Activated effector memory CD4-positive, alpha-beta T cell treated with anti-CD3 and anti-CD28 coated beads, Interleukin-2, amount 50 U/mL, for 16 hours (primary cell): ENCODE measurements at places on chromosomes 13 and 19.

DNA sequence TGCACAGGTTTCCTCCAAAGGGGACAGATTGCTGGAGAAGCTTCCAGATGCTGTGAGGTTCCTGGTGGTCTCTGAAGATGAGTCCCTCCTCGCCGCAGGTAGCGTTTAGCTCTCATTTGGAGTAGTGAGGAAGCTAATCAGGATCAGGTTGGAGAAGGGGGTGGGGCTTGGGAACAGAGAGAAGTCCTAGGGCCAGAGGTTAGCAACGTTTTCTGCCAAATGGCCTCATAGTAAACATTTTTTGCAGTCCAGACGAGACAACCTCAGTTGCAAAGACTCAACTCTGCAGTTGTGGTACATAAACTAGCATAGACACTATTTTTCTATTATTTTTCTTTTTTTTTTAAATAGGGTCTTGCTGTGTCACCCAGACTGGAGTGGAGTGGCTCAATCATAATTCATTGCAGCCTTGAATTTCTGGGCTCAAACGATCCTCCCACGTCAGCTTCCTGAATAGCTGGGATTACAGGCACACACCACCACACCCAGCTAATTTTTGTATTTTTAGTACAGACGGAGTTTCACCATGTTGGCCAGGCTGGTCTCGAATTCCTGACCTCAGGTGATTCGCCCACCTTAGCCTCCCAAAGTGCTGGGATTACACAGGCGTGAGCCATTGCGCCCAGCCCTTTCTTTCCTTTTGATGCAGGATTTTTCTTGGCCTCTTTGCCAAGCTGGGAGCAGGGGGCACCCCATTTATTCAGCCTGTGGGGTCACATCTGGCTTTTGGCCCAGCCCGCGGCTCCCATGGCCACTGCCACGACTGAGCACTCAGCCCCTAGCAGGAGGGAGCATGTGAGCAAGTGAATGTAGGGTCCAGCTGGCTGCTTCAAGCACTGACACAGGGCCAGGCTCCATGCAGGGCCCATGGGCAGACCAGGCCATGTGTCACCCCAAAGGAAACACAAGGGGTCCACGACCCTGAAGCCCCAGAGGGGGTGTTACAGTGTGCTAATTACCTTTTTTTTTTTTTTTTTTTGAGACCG lies 34.4 kb upstream of the SIN3B start:
- no peak for DNase-seq

DNA sequence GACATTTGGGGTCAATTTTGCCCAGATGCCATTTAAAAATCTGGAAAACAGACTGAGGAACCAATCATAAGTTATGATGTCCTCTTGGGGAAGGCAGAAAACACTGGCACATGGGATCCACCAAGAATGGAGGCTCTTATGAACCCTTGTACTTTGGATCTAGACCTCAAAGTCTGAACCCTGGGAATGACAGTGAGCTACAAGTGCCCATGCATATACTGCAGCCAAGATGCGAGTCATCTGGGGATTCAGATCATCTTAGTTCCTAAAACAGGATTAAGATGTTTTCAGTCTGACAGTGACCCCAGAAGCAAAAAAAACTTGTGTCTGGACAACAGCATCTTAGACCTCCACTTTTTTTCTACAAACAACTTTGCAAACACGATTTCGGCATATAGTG lies 100.2 kb upstream of the SIAH3 start:
- DNase-seq = no peak

GRCh38 chr19:22545751-22546150 lies 88.4 kb upstream of the ZNF492 start:
- peak; percentile 65 for DNase-seq

DNA sequence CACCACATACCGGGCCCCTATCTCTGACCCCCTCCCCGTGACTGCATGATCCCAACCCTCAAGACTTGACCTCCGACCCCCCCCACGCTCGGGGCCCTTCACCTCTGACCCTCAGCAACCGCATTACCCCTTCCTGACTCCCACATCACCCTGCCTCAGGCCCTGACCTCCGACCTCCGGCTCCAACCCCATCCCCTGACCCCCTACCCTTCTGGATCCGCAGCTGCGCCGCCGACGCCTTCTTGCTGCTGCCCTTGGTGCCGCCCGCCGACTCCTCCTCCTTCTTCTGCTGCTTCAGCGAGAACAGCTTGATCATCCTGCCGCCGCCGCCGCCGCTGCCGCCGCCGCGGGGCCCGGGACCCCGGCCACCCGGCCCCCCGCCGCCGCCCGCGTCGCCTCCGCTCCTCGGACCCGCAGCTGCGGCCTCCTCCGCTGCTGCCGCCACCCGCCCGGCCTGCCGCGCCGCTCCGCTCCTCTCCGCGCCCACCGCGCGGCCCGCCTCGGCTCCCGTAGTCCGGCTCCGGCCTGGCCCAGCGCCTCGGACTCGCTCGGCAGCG lies at the start of gene UBE2M:
TSS of gene UBE2M (minus strand) at position 546 of the 557 bp plus-strand sequence. CDS start at position 316, 230 bp downstream.
- peak; percentile 87 for DNase-seq

DNA sequence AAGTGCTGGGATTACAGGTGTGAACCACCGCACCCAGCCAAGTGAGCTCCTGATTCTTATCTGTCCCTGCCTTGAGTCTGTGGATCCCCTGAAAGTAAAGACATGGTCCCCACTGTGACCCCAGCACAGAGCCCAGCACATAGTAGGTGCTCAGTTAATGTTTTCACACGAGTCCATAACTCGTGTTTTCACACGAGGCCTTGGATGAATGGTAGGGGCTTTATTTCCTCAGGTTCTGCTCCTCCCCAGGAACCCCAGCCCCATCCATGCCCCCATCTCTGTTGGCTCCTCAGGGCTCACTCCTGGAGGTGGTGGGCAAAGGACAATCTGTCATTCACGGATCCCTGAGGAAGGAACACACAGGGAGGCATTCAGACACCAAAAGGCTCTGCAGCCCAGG lies 23.6 kb upstream of the PDE4C start:
- DNase-seq = no peak

DNA sequence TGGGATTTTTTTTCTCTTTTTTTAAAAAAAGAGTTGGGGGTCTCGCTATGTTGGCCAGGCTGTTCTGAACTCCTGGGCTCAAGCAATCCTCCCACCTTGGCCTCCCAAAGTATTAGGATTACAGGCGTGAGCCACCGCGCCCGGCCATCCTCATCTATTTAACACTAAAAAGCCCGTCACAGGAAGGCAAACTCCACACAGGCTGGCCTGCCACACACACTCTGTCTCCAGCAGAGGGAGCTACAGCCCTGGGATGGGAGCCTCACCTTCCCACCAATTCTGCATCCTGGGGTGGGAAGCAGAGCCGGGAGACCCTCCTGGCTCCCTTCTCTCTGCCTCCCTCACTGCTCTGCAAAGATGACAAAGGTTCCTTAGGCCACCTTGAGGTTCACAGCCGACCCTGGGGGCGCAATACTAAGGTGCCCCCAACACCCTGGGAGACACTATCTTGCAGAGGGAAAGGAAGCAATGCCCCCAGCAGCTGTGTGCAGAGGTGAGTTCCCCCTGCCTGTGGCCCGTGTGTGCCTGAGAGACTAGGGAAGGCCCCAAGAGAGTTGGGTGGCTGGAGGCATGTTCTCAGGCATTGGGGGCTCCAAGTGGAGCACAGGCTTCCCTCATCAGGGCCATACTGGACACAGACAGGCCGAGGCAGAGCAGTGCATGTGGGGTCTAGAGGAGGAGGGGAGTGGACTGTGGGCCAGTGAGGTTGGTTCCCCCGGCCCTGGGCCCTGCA lies 27.4 kb upstream of the TIMM44 start:
- DNase-seq = no peak

DNA sequence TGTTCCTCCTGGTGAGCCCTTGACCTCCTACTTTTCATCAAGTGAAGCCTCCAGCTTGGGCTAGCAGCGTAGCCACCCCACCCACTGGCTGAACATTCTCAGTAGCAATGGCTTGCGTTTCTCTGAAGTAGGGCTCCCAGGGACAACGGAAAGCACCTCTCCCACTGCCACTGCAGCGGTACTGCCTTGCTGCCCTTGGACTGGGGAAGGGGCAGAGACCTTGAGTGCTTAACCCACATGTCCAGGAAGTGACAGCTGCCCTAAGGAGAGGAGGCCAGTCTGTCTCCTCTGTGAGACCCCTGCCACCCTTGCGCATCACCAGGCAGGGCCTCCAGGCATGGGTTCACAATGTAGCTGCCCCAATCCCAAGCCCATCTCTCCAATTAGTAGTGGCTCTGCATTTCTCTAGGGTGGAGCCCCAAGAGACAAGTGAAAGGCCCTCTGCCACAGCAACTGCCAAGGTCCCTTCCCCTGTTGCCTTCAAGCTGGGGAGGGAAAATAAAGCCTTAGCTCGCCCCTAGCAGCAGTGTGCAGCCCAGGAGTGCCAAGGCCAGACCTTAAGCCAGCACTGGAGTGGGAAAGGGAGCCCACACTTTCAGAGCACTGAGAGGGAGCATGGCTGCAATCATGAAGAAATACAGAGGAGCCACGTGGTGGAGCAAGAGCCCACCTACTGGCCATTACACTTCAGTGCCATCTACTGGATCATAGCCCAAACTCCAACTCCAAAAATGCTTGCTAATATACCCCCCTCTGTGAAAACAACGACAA lies 175.9 kb upstream of the TRPC4 start:
- no peak for DNase-seq

DNA sequence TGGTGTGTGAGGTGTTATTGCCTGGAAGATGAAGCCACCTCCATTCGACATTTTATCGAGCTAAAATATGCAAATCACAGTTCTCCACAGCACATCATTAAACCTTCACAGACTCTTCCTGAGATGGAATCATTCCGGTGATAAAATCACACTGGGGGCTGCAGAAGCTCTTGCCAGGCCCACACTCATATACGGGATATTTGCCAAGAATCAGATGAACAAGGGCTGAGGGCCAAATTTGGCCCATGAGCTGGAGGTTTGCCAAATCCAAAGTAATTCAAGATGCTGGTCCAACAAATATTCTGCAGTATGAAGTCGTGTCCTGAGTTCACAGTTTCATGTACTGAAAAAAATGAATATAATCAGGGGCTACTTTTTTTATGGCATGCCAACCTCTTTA lies 16.7 kb upstream of the RXFP2 start:
- no peak for DNase-seq

- DNase-seq = no peak
Observed at GRCh38 chr13:59846845-59847620, 316.7 kb downstream of the DIAPH3 start.

GRCh38 chr13:101149735-101150384 lies 266.4 kb downstream of the NALCN start:
- DNase-seq = no peak

- DNase-seq = no peak
Observed at GRCh38 chr19:6213696-6214641, 65.8 kb downstream of the MLLT1 start.

DNA sequence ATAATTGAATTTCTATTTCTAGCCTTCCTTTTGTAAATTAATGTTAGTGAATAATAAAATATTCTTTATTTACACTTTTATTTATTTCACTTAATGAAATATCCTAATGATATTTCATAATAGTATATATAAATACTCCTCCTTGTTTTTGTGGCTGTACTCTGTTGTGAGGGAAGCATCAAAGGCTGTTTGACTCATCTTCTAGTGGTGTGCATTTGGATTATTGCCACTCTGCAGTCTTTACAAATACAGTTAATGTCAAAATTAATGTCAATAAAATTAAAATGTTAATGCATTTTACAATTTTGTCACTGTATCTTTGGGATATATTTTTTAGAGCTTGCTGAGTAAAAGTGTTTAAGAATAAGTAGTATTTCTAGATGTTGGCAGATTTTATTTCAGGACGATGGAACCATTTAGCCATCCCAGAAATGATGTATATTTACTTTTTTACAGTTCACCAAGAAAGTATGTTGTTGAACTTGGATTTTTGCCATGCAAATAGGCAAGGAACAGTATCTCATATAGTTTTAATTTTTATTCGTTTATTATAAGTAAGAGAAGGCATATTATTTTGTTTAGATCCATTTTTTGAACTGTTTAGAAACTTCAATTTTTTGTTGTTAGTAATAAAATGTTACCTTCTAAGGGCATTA lies 281.2 kb upstream of the SLITRK6 start:
- DNase-seq = no peak

DNA sequence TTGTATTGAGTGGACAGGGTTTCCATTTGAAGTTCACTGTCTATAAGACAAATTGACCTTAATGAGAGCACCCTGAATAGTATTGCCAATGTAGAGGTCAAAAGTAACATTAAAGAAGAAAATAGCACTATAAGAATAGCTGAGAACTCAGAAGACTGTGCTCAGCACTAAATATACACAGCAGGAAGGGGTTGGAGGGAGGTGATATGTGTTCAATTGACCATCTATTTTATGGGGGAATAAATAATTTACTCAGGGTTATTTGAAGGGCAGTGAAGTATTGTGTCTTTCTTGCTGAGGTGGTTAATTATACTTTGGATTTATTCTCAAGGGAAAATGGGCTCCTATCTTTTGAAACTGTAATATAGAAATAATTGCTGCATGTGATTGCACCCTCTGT lies 1380.5 kb upstream of the SPRY2 start:
- DNase-seq = no peak

GRCh38 chr13:51821606-51822005 lies 17.6 kb upstream of the DHRS12 start:
- no peak for DNase-seq

DNA sequence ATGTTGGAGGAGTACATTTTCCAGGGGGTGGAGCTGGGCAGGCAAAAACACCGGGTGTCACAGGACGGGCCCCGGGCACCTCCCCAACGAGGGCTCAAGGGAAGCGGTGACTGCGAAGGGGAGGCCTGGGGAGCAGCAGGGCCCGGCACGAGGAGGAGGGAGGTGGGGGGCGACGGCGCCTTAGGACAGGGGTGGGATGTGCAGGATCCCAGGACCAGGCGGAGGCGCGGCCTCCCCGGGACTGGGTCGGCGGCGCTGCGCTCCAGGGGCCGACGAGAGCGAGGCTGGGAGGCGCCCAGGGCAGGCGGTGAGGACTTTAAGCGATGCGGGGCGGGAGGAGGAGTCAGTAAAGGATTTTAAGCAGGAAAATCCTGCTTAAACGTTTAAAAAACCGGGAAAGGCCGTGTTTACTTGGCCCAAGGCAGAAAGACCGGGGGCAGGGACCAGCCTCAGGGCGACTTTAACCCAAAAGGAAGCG lies 427 bp downstream of the ZNF160 start:
- DNase-seq = peak; percentile 78

DNA sequence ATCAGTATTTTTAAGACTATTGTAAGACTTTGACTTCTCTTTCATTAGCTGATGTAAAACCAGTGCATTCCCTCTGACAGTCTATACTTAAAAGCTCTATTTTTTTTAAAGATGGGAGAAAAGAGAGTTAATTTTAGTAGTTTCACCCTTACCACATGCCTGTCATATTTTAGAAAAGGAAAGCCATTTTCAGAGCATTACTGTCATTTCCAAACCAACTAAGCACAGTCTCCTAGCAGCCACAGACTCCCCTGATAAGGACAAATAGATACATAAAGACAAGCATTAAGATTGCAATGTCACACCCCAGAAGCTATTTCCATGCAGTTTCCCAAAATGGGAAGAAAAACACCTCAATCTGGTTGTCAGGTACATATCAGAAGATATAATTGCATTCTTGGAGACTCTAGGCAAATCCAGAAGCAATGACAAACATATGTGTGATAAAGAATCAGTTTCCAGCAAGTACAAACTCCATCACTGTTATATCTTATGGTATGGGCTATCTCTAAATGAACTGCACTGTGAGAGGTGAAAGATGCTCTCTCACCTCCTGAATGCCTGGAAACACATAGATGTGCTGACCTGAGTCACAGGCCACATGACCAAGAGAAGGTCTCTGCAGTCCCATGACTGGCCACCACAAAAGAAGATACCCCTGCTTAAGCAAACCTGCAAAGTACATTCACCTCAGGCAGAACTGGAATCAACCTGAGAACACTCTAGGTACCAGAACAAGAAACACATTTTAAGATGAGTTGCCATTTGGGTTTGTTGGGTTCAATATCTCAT lies 303.3 kb downstream of the POU4F1 start:
- no peak for DNase-seq

- DNase-seq = no peak
Observed at GRCh38 chr13:28231642-28232041, 93.3 kb downstream of the PAN3 start.
